ENCODE measurements at places on chromosomes 2 and 18.

- DNase-seq: no peak
These were observed 38.3 kb downstream of the FBXO48 start for GRCh38 chr2:68428746-68429145.

GRCh38 chr2:230864605-230865306 is at the start of gene ITM2C:
Gene ITM2C, plus strand, starts transcription at chr2:230864942. Its CDS starts 84 bp downstream, at chr2:230865026.
- DNase-seq: peak; percentile 83

DNA sequence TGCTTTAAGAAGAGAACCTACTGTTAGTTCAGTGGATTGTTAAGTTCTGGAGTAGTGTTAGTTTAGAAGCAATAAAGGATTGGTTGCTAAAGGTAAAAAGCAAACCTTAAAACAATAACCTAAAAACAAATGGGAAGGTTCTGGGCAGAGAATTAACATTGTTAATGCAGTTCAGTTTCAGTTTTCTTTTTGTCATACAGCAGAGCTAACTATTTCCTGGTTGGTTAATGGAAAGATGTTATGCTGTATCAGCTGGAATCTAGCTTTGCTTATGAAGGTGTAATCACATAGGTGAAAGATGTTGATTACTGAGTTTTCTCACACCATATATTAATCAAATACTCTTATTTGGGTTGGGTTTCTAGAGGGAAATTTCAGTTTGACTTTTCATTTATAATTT is 23.8 kb downstream of the SMAD4 start:
- DNase-seq: no peak

GRCh38 chr2:4122726-4123125 is 419.4 kb downstream of the DCDC2C start:
- no peak for DNase-seq

DNA sequence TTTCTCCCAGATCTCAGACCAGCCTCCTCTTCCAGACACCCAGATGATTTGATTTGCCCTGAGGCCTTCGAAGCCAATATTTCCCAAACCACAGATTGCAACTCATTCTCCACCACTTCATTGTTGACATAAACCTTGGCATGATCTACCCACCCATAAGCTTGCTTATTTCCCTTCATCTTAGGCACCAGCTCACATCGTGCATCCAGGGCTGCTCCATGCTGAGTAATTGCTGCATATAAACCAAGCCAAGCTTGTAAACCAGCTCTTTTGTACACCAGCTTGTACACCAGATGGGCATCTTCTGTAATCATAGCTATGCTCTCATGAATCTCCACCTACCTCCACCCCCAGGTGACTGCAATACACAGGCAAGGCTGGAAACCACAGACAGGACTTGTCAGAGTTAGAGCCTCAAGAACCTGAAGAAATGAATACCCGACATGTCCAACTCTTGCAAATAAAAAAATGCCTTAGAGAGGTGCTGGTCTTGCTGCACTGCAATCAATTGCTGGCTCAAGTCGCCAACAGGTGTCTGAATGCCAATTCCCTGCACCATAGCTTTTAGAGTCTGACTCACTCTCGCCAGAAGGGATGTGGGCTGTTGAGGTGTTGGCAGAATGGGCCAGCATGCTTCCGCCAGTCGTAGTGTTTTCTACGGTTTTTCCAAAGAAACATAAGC is 31.5 kb downstream of the TRABD2A start:
- peak; percentile 64 for DNase-seq

DNA sequence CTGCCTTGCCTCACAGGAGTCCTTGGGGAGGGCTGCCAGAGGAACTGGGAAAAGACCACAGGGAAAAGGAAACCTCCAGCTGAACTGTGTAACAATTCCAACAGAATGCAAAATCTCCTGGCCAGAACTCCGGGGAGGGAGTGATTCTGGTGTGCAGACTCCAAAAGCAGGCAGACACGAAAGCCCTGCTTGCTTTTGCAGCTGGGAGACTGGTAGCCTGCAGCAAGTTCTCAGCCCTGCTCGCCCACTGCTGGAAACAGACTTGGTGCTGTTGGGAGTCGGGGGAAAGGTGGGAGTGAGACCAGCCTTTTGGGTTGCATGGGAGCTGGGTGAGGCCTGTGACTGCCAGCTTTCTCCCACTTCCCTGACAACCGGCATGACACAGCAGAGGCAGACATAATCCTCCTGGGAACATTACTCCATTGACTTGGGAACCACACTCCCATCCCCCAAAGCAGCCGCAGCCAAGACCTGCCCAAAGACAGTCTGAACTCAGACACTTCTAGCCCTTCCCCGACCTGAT is 26.0 kb upstream of the NMI start:
- no peak for DNase-seq

DNA sequence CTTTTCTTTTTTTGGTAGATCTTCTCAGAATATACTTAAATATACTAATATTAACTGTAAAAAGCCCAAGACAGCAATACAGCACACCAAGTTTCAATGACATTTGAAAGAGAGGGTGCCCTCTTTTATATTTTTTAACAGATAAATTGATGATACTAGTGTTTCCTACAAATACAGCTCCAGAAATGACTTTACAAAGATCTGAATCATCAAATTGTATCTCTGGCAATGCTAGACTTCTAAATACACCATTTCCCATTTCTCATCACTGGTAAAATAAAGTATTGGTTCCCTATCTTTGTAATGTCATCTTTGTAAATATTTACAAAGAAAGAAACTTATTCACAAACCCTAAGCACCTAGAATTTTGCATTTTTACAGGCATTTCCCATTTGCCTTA is 281.3 kb downstream of the EXOC6B start:
- no peak for DNase-seq

- no peak for DNase-seq
These were observed 138.6 kb downstream of the NFATC1 start for GRCh38 chr18:79534356-79534755.

- DNase-seq: peak; percentile 23
These were observed 396.2 kb downstream of the ARHGAP15 start for GRCh38 chr2:143525402-143525860.

DNA sequence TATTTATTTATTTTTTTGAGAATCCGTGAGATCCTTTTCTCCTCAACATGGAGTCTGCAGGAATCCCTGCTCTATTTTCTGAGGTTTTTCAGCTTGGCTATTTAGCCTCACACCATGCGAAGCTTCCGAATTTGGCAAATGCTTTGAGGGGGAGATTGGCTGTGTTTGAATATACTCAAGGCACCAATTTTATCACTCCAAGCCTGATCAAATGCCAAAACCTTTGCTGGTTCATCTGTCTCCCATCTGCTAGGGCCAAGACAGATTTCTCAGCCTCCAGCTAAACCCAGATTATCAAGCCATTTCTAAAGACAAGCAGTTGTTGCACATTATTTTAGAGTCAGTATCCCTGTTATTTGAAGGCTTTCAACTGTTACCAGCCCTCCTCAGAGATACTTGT is 295.7 kb downstream of the XIRP2 start:
- DNase-seq: no peak

DNA sequence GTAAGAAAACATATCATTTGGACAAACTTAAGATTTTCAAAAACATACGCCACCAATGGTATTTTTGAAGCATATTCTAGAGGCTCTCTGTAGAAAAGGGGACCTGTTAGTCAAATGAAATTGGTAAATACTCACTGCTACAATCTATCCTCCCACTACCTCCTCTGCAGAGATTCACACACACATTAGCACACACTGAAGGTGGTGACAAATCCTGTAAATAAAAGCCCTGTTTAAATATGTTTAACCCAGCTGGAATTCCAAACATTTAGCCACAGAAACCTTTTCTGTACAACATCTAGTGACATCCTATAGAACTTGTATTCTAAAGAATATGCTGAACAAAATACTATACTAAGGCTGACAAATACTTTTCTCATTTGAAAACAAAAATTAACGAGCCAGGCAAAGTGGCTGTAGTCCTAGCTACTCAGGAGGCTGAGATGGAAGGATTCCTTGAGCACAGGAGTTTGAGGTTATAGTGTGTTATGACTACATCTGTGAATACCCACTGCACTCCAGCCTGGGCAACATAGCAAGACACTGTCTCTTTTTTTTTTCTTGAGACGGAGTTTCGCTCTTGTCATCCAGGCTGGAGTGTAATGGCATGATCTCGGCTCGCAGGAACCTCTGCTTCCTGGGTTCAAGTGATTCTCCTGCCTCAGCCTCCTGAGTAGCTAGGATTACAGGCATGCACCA is 25.9 kb downstream of the ALS2 start:
- DNase-seq: no peak

GRCh38 chr2:128502200-128502599 is 183.5 kb upstream of the HS6ST1 start:
- DNase-seq: no peak

- DNase-seq: no peak
These were observed 122.5 kb downstream of the CNTNAP5 start for GRCh38 chr2:124147552-124147951.

- DNase-seq: no peak
These were observed 25.8 kb downstream of the FEZ2 start for GRCh38 chr2:36572054-36572718.

- no peak for DNase-seq
These were observed 75.4 kb downstream of the SFXN5 start for GRCh38 chr2:72996117-72996502.

GRCh38 chr2:218623366-218623705 is 15.6 kb downstream of the PLCD4 start:
- DNase-seq: no peak

GRCh38 chr18:8989017-8989416 is 113.5 kb upstream of the NDUFV2 start:
- DNase-seq: no peak

GRCh38 chr2:181742361-181742760 is 62.0 kb upstream of the NEUROD1 start:
- DNase-seq: no peak

DNA sequence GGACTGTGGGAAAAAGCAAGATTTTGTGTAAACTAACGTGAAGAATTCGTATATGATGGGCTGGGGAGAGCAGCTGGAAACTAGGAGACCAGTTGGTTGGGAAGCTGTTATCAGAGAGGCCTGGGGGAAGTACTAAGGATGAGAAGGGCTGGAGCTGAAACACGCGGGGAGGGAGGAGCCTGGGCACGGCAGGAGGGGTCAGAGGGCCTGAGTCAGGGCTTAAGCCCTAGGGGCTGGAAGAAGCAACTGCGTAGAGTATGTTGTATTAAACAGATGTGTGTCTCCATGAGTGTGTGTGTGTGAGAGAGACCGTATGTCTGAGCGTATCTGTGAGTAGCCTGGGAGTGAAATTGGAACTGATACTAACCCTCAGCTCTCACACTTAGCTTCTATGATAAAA is 8.4 kb downstream of the POMC start:
- no peak for DNase-seq

DNA sequence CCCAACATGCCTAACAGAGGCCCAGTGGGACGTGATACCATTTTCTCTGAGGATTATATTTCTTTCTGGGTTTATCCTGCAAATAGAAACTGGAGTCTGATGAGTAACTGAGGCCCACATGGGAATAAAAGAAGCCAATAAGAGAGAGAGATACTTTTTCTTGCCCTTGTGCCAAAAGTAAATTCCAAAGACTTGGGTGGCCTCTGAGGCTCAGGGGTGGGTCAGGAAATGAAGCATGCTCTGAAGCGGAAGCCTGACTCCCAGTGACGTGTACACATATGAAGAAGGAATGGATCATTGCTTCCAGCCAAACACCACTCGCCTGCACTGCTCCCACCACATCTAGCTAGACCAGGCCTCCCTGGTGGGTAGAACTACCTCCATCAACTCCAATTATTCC is 273.6 kb upstream of the NCKAP5 start:
- no peak for DNase-seq

- DNase-seq: no peak
These were observed 99.9 kb downstream of the CBLN2 start for GRCh38 chr18:72444111-72444797.

- DNase-seq: no peak
These were observed 73.1 kb downstream of the AAK1 start for GRCh38 chr2:69570474-69570873.

DNA sequence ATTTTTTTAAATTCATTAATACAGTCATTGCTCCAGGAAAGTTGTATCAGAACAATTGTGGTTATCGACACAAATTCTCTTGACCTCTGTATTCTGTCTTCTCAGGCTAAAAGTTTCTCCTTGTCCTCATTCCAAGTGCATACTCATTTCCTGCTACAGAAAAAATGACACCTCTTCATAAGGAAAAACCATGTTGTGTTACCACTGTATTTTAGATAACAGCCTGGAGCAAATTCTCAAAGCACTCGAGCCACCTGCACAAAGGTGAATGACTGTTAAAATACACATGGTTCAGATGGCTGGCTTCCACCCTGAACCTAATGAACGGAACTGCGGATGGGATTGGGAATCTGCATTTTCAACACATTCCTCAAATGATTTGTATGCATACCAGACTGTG is 586.5 kb downstream of the EPHA4 start:
- no peak for DNase-seq

DNA sequence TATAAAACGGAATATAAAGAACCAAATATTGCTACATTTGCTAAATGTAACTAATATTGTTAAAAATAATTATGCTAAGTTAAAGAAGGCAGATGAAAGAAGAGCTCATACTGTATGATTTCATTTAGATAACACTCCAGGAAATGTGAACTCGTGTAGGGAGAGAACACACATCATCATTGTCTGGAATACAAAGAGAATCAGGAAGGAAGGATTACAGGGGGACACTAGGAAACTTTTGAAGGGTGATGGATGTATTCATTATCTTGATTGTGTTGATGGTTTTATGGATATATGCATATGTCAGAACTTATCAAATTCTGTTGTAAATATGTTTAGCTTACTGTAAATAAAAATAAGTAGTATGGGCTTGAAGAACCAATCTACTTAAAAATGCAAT is 104.1 kb upstream of the TRIB2 start:
- DNase-seq: no peak

- no peak for DNase-seq
These were observed 95.1 kb downstream of the BAZ2B start for GRCh38 chr2:159521272-159521671.

DNA sequence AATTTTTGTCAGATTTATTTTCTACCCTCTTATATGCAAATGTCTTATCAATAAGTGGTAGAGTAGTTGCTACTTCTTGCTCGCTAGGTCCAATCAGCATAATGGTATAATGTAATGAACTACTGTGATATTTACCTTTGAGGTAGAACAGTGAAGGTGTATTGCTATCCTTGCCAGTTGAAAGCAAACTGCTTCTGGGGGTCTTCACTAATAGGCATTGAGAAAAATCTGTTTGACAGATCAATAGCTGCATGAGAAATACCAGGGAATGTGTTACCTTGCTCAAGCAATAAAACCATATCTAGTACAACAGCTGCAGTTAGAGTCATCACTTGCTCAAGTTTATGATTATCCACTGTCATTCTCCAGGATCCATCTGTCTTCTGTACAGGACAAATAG is 50.1 kb upstream of the EFEMP1 start:
- no peak for DNase-seq

DNA sequence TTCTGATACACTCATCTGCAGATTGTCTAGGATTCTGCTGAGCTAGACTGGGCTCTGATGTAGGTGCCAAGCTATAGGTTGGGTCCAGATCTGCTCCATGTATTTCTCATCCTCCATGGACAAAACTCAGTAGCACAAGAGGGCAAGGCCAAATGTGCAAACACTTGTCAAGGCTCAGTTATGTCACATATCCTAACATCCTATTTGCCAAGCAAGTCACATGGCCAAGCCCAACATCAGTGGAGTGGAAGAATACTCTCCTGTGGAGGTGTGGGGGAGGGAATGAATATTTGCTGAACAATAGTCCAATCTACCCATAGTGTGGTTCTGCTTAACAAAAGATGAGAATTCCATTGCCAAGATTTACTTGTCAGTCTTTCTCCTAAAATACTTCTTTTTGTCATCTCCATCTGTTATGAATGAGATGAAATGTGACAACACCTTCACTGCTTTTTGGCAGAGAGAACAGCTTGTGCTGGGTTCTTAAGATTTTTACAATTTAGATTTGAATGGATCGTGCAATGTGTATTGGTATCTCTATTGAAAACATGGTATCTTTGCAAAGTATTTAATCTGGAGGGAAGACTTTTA is 89.9 kb downstream of the OXER1 start:
- DNase-seq: no peak

Measured in activated naive CD4-positive, alpha-beta T cell treated with anti-CD3 and anti-CD28 coated beads, Interleukin-2, amount 10 ng/mL, durations not matched to agents 7 days and 5 days (primary cell).